ENCODE measurements at places on chromosomes 5 and 9.

DNA sequence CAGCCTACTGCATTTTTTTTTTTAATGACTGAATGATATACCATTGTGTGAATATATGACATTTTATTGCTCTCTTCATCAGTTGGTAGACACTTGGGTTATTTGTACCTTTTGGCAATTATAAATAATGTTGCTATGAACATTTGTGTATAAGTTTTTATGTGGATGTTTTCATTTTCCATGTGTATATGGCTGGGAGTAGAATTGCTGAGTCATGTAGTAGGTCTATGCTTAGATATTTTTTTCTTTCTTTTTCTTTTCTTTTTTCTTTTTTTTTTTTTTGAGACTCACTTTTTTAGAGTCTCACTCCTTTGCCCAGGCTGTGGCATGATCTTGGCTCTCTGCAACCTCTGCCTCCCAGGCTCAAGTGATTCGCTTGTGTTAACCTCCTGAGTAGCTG, 32.9 kb upstream of the FAM120AOS start:
- DNase-seq = no peak

- no peak for DNase-seq
Measured at GRCh38 chr5:50759526-50760270, 93.3 kb downstream of the PARP8 start.

- no peak for DNase-seq
Measured at GRCh38 chr5:821504-821903, 29.3 kb downstream of the ZDHHC11 start.

DNA sequence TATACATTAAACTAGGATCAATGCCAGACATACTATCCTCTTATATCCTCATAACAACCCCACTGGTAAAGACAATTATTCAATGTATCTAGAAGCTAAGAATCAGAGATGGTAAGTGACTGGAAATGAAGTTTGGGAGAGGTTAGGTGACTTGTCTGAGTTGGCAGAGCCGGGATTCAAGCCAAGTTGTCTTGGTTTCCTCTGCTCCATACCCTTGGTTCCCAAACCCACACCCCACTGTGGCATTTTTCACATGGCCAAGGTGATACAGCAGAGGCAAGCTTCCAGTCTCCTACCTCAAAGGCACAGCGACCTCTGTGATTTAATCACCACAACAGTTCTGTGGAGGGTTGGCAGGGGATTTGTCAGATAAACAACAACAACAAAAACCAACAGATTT, 34.7 kb upstream of the ADRB2 start:
- no peak for DNase-seq

All from activated CD4-positive, alpha-beta T cell treated with anti-CD3 and anti-CD28 coated beads, Interleukin-2, Interleukin-6, amounts not matched to agents 100 ng/mL and 50 ng/mL, durations not matched to agents 16 hours and 8 hours (primary cell).